ENCODE measurements at places on chromosomes 1 and 21.

GRCh38 chr1:220990427-220991339 is 111.4 kb downstream of the HLX start:
- no peak for DNase-seq

DNA sequence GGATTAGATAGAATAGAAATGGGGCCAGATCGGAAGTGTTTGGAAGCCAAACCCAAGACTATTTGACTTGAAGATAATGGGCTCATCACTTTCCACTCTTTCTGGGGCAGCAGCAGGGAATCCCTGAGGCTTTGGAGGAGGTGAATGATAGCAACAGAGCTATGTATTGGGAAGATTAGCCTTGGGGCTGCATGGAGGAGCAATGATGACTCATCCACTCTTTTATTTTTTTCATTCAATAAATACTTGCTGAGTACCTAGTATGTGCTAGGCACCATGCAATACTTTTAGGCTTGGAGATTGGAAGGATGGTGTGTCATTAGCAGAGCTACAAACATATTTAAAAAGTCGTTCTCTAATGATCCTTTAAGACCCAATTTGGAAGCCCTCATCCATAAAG is 166.9 kb upstream of the FOXD3 start:
- no peak for DNase-seq

GRCh38 chr1:93853940-93854339 is 25.1 kb downstream of the DNTTIP2 start:
- no peak for DNase-seq

DNA sequence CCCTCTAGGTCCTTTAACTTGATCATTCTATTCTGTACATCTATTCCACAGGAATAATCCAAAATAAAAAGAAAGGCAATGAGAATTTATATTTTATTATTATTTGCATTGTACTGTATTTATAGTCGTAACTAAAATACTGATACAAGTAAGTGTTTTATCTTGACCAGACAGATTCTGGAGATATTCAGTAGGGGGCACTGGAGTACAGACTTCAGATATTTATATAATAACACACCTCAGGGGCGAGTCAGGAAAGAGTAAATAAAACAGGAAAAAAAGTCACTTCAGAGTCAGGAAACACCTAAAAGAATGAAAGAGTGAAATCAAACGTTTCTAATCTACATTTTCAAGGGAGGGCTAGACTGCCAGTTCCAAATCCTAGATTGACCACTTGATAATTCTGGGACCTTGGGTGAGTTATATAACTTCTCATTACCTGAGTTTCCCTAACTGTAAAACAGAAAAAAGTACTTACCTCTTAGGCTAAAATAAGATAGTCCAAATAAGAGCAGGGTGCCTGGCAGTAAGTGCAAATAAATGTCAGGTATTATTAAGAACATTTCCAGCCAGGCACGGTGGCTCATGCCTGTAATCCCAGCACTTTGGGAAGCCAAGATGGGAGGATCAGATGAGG is 31.1 kb upstream of the MTF1 start:
- no peak for DNase-seq

DNA sequence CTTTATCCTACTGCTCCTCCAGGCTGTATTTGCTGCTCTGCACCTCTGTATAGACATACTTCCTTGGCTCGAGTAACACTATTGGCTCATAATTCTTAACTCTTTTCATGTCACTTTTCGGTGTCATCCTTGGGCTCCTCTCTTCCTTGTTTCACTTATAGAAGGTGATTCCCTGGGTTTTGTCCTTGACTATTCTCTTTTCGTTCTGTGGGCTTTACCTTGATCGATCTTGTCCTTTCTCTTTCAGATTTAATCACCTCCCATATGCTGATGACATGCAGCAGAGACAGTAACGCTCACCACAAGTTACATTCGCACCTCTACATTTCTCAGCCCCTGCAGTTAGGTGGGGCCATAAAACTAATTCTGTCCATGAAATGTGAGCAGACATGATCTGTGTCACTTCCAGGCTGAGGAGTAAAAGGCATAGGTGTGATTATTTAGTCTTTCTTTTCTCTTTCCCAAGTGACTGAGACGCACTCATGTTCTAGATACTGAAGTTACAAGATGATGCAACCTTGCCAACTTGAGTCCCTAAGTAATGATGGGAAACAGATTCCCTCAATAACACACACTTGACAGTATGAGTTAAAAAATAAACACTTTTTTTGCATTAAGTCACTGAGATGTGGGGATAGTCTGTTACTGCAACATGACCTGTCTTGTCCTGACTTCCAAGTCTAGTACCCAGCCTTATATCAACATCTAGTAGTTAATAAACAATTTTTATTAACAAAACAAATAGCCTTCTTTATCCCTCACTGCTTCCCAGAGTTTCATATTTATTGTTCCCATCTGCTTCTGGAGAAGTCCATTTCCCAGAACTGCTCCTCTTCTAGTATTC is 49.9 kb upstream of the HAO2 start:
- no peak for DNase-seq

DNA sequence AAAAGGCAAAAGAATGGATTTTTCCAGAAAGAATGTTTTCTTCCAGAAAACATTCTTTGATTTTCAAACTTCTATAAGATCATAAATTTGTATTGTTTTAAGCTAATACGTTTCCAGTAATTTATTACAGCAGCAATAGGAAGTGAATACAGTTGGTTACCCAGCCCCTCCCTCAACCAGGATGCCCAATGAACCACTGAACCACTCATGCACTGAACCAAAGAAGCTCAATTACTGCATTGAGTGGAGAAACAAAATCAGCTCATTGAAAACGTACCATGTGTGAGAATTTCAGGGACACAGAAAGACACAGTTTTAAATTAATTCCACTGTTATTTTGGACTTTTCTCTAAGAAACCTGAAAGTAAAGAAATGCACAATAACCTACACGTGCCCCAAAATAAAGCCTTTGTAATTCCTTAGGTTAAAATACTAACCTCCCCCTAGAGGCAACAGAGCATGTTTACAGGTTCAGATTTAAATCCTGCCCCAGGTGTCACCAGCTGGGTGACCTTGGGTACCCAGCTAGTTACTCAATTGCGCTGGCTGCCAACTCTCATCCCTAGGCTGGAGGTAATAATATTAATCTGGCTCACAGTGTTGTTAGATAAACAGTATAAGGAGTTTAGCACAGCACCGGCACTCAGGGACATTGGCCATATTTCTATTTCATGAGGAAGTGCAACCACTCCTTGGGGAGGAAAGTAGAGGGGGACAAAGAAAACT is 111.7 kb downstream of the NMNAT2 start:
- no peak for DNase-seq

- DNase-seq = no peak
Measured at GRCh38 chr1:237154157-237154556, 112.2 kb downstream of the RYR2 start.

All from stimulated activated CD8-positive, alpha-beta memory T cell treated with anti-CD3 and anti-CD28 coated beads, Interleukin-7, amount 100 ng/mL, for 1 hour (primary cell).